ENCODE measurements at places on chromosomes 11 and 22.

DNA sequence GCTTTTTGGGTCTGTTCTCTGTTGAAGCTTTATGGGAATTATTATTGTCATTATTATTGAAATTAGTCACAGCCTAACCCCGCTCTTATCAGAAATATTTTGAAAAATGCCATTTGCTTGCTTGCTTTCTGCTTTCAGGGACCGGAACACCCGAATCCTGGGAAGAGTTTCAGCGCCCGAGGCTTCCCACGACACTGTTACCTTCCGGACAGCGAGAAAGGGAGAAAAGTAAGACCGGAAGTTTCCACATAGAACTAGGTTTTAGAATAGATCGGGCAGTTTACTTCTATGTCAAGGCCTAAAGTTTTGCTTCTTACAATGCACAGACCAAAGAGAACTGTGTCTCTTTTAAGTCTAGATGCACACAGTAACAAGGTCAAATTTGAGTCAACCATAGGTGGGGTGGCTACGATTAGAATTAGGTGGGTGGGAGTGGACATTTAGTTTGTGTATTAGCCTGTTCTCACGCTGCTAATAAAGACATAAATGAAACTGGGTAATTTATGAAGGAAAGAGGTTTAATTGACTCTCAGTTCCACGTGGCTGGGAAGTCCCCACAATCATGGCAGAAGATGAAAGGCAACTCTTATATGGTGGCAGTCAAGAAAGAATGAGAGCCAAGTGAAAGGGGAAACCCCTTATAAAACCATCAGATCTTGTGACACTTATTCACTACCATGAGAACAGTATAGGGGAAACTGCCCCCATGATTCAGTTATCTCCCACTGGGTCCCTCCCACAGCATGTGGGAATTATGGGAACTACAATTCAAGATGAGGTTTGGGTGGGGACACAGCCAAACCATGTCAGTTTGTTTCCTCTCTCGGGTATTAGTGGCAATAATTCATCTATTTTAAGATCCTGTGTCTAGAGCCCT, 12.9 kb downstream of the MPEG1 start:
- DNase-seq, result no peak

DNA sequence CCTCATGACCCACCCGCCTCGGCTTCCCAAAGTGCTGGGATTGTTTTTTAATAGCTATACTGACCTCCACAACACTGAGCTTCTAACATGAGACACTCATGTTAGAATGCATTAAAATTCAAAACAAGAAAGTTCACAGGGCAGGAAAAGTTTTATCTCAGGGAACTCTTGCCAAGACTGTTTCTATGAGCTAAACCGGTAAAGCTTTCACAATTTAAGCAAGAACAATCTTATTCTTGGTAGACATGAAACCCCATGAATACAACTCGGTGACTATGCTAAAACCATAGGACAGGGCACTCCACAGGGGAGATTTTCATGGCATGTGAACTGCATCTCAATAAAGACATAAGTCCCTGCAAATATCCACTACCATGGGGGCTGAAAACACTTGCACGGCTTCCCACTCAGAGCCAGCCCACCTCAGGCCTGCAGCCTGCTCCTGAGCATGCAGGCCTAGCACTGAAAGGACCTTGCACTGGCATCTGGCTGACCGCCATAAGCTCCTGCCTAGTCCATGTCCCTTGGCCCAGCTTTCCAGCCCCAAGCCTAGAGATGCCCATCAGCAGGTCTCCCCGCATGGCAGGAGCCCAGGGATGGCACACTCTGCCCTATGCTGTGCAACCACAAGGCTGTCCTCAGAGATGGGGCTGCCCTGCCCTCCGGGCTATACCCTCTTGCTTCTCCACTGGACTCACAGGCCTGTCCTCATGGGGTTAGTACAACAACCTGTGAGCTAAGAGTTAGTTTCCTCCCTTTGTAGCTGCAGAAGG, 58.4 kb downstream of the DGCR2 start:
- no peak for DNase-seq

GRCh38 chr11:64619811-64620380, 28.9 kb downstream of the SLC22A12 start:
- DNase-seq, result peak; percentile 30

GRCh38 chr11:124950601-124951330, 3.2 kb upstream of the CCDC15 start:
- DNase-seq, result no peak

DNA sequence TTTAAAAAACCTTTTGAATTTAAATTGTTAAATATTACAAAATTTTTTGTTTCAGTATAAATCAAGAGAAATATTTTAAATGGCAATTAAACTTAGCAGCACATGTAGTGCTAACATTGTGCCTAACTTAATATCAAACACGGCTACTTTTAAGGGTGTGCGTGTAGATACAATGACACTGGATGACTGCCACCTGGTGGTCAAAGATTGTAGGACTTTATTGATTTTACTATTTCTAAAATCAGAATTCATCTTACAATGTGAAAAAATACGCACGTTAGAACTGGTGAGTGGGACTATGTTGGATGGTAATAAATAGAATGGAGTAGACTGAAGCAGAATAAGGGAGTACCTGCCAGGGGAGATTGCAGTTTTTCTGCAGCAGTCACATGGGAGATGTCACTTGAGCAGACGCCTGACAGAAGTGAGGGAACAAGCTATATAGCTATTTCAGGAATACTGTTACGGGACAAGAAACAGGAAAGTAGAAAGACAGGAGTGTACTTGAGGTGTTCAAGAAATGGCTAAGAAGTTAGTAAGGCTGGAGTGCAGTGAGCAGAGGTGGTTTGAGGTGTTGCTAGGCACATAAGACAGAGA, 52.9 kb downstream of the UVRAG start:
- peak; percentile 15 for DNase-seq

GRCh38 chr11:71311176-71311925, 59.0 kb upstream of the SHANK2 start:
- no peak for DNase-seq

DNA sequence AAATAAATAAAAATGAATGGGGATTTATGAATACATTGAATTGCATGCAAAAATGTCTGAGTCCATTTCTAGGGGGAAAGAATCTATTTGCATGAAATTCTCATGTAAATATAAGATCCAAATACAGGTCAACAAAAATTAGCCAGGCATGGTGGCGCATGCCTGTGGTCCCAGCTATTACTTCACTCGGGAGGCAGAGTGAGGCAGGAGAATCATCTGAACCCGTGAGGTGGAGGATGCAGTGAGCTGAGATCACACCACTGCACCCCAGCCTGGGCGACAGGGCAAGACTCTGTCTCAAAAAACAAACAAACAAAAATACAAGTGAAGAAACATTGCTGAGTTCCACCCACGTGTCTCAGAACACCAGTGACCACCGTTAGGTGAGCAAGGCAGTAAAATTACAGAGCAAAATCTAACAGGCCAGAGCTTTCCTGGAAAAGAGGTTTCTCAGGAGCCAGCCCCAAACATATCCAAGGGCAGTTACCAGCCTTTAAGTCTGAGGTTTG, 17.3 kb downstream of the PACSIN2 start:
- no peak for DNase-seq

DNA sequence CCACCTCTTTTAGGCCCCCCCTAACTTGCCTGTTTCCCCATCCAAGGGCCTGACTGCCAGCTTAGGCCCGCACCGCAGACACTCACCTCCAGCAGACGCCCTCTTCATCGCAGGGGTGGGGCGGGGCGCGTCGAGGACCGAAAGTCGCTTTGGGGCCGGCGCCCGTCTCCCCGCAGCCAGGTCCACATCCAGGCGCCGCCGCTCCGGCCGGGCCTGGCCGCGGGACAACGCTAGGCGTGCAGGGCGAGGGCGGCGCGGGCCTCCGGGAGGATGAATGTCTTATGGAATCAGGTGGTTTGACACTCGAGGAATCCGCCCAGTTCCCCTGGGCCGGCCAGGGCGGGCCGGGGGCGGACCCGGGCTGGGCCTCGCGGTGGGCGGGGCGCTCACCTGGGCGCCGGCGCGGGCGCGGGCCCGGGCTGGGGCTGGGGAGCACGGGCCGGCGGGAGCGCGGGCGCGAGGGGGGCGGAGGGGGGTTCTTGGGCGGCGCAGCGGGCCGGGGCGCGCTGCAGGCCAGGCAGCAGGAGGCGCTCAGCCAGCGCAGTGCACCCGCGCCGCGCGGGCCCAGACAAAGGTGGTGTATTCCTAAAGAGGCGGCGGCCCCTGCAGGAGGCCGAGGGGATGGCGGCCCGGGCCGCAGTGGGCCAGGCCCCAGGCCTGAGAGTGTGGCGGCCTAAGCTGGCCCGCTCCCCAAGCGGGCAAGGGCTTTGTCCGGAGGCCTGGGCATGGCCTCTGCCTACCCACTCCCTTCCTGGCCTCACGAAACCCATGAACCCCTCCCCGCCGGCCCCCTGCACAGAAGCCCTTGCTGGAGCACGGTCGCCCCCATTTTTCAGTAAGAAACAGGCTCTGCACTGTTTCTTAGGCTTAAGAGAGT, 177.6 kb downstream of the IGLL1 start:
- DNase-seq, result no peak

- no peak for DNase-seq
Observed at GRCh38 chr22:49295851-49296560, 531.7 kb downstream of the BRD1 start.

DNA sequence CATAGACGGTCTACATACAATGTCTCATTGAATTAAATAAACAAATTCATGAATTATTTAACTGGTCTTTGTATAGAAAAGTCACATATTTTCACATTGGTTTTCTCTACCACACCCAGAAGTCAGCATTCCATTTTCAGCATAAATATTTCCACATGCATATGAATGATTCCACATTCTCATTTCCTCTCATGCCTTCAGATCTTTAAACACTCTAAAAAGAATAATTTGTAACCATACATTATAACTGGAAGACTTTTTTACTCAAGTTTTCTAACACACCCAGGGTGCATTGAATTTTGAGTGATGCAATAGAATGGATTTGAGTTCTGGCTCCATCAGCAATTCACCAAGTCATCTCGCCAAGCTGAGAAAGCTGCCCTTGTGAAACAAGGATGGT, 501.8 kb upstream of the TENM4 start:
- no peak for DNase-seq

DNA sequence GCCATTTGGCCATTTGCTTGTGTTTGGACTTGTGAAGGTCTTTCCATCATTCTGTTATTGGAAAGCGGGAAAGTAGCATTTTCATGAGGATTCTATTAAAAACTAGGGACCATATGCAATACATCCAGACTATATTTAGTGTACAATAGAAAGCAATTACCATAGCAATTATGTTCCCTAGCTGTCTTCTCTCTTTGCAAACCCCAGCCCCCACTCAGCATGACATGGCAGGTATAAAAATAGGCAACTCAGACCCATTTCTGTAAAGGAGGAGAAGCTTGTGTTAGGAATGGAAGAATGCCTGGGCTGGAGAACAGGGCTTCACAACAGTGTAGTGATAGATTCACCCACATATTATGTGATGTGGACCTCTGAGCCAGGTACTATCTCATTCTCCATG, 12.4 kb downstream of the OR51B6 start:
- no peak for DNase-seq

GRCh38 chr22:39943953-39944872, 16.0 kb upstream of the TMA7B start:
- no peak for DNase-seq

DNA sequence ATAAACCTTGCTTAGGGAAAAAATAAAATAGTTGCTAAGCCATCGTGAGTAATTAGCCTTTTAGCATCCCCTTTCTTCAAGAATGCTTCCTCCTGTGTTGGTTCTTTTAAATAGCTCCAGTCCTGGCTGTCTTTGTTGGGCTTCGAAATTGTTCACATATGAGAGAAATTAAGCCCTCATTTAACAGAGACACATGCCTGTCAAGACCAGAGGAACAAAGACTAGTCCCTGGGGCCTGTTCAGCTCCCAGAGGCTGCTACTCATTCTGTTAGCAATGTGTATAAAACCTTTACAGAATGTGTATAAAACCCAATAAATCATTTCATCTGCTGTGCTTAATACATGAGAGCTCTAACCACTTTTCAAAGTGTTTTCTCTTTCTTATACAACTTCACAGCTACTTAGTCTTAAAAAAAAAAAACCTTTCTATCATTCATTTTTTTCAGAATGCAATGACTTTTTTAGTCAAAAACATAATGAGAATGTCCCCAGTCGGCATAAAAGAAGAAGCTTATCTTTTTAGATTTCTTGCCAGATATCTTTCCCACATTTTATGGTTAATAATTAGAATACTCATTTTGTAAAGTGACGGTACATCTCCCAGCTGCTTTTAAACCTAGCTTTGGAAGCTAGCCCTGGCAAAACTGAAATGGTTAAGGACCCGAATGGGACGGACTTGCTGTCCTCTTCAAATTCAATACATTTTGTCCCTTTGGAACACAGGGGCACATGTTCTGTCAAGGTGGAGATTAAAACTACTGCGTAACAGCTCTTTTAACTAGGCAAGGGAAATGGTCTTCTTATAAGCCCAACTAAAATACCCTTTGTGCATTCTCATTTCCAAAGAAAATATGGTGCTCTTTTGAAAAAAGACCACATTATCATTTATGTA, 186.1 kb downstream of the SOX6 start:
- DNase-seq, result peak; percentile 91

GRCh38 chr11:13073119-13073981, 64.2 kb downstream of the RASSF10 start:
- DNase-seq, result peak; percentile 14

GRCh38 chr11:79062814-79063762, 377.7 kb downstream of the TENM4 start:
- DNase-seq, result no peak

- DNase-seq, result no peak
Observed at GRCh38 chr11:47879259-47880158, 31.4 kb upstream of the NUP160 start.

GRCh38 chr22:36606114-36606513, 77.1 kb upstream of the EIF3D start:
- no peak for DNase-seq

DNA sequence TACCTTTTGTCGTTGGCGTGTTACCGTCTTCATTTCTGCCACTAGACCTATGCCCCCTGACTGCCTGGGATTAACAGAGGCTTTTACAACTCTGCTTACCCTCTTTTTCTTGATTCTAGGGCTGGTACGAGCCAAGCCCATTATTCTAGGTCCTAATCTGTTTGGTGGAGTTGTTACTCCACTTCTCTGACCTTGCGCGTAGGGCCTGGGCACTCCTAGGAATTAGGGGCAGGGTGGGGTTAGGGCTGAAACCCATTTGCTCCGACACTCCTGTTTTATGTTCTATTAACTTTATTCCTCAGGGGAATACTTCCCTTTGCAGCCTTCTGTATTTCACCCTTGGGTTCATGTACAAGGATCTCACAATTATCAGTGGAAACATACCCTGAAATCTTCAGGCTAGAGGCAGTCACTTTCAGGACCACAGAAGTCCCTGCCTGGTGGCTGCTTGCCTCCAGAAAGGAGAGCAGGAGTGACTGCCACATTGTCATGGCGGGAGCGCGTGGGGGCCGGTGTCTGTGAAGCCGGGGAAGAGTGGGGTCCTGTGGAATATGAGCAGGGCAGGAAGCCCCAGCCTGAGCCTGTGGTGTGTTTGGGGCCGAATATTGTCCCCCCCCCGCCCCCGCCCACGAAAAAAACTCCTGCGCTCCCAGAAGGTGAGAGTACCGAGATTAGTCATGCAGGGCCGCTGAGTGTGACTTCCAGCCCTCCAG, 731 bp upstream of the SLC37A2 start:
- DNase-seq, result no peak

GRCh38 chr11:12859872-12860657, 149.1 kb upstream of the RASSF10 start:
- no peak for DNase-seq
